Activated CD4-positive, alpha-beta memory T cell treated with anti-CD3 and anti-CD28 coated beads, Interleukin-2, amount 10 ng/mL, durations not matched to agents 7 days and 5 days (primary cell): ENCODE measurements at places on chromosomes 4 and X. TPM values are rescaled to one million over a fixed set of nuclear protein-coding genes. Genes with fewer than 3 reads are reported as not detected.

OPN1LW gene
- total RNA-seq, result not detected

IL1RAPL2 gene
- total RNA-seq, result not detected

CD40LG gene
- total RNA-seq, result 139 TPM

HSFX1 gene
- total RNA-seq, result 1.1 TPM

FAAH2 gene
- 5.4 TPM for total RNA-seq

DNA sequence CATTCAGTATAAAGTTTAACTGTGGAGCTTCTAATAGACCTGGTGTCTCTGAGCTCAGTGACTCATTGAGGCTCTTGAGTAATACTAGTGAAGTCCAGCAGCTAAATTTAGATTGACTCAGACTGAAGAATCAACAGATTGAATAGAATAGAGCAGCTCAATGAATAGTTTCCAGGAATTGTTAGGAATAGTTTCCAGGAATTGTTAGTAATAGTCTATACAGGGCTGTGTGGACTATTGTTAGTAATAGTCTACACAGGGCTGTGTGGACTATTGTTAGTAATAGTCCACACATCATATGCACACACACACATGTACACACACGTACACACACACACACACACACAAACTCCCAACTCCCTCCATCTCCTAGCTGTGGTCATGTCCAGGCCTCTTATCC lies 3.0 kb downstream of the GIMD1 start:
- no peak for DNase-seq

DNA sequence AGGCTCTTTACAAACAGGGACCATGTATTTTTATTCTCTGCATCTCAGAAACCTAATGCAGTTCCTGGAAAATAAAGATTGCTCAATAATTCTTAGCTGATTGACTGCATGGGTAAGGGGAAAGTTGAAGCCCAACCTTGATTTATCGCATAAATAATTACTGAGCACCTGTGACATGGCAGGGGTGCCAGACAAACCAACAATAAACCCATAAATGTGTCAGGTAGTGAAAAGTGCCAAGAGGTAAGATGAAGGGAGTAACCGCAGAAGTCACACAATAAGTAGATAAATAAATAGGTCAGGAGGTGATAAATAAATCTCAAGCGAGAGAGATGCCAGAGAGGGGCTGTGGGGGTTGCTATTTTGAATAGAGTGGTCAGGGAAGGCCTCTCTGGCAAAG lies 20.1 kb upstream of the AP1S2 start:
- no peak for DNase-seq

DNA sequence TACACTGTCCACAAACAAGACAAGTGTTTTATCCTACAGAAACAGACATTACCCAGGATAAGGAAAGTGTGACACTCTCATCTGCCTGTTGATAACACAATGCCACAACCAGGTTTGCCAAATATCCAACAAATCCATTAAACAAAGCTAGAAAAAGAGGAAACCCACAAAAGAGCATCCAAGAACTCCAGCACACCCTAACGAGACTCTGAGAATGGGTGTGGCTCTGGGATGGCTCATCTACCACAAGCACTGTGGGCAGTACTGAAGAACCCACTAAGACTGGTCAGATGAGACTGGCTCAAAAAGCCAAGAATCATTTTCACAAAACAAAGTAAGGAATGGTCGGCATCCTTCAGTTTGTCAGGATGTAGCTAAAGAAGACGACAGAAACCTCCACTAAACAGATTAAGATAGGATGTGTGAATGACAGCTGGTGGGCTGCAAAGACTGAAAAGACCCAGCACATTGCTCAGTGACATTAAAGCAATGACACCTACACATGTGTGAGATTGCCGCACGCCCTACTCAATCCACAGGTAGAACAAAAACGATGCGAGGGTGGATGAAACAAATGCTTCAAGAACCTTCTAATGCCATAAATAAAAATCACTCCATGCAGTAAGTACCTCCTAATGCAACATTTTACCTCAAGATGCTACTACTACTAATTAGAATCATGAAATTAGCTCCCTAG lies 14.7 kb downstream of the ATP8A1 start:
- no peak for DNase-seq

DNA sequence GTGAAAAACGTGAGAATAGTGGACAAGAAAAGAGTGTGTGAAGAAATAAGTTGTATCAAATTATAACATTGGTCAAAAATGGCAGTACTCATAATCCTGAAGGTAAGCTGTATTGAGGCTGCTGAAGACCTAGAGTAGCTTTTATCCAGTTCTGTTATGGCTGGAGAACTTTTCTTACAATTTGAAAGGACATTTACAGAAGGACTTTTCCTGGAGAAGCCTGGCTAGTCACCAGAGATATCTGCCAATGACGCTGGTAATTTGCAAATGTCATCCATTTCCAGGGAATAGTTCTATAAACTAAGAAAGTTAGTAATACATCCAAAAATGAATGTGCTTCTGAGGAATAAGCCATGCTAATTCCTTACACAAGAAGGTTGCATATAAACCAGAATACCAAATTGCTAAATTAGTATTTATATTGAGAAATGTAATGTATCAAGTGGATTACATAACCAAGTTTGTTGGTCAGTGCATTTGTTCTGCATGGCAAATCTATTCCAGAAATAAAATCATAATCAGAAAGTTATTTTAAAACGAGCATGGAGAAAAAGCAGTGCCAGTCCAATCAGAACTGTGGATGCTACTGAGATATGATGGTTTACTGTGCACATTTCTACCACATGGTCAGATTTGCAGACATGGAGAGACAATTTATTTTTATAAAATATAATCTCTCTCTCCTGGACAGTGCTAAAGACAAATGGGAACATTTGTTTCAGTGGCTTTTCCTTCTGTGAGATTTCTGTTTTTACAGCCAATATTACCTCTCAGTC lies 743.7 kb upstream of the HS3ST1 start:
- no peak for DNase-seq

DNA sequence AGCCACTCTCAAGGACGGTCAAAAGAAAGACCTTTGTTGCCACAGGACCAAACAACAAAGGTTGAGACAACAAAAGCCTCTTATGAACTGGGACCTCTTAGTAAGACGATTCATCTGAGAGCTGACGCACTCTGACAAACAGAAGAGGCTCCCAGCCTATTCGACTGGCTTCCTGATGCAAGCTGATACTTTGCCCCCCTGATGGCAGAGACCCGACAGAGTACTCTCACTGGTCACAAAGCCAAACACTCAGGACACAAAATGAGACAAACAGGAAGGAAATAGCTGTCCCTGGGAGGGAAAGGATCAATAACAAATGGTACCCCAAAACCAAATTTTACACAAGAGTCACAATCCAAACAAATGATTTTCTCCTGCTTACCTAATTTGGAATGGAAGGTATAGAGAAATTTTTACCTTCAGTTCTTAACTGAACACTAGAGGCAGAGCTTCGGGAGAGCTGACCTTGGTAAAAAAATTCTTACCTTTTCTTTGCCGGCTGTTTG lies 75.2 kb upstream of the PLAC8 start:
- no peak for DNase-seq

DNA sequence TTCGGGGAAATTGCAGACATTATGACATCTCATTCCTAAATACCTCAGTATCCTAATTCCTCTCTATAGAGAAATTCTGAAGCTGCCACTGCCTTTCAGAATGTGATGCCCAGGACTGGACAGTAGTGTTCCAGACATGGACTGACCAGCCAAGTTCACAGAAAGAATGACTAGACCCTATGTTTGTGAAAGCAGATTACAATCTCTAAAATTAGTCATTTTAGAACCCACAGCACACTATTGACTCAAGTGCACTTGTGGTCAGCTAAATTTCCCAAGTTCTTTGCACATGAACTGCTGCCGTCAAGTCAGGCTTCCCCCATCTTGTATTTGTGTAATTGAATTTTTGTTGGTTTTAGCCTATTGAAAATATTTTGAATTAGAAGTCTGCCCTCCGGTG lies 81.0 kb upstream of the ESX1 start:
- no peak for DNase-seq

DNA sequence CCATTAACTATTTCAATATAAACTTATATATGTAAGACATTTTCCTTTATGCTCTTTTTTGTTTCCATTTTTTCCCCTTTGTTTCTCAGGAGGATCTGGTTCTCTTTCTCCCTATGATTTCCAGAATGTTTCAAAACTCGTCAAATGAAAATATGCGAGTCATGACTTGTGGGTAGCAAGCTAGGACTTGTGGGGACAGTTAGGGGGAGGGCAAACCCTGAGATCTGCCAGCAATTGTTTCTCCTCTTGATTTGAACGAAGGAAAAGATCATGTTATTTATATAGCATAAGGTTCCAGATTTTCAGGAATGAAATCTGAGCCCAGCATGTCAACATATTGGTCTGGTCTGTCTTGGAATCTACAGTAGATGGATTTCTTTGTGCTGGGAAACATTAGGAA lies 28.9 kb upstream of the GPC4 start:
- DNase-seq, result no peak

GRCh38 chr4:86965019-86965976 lies 30.5 kb downstream of the AFF1 start:
- DNase-seq, result no peak

- DNase-seq, result no peak
Observed at GRCh38 chr4:158250321-158250720, 40.0 kb downstream of the TMEM144 start.

- DNase-seq, result no peak
Observed at GRCh38 chr4:40121515-40121914, 64.9 kb downstream of the N4BP2 start.

DNA sequence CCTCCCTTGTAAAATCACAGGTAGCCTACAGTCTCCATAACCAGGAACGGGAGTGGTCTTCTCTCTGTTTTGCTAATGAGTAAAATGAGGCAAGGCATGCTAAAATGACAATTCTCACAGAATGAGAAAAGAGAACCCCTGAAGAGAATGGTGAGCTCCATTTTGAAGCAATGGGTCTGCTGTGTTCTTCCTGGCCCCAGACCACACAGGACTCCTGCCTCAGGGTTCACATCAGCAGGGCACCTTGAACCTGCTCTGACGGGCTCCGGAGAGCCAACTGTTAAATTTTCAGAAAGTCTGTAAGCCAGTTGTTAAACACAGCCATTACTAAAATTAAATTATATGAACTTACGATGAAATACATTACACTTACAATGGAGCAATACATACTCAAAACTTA lies 32.1 kb upstream of the RBM47 start:
- no peak for DNase-seq

GRCh38 chrX:13469963-13470684 lies 99.3 kb upstream of the EGFL6 start:
- DNase-seq, result no peak

GRCh38 chrX:69085151-69085550 lies 80.1 kb downstream of the PJA1 start:
- no peak for DNase-seq

DNA sequence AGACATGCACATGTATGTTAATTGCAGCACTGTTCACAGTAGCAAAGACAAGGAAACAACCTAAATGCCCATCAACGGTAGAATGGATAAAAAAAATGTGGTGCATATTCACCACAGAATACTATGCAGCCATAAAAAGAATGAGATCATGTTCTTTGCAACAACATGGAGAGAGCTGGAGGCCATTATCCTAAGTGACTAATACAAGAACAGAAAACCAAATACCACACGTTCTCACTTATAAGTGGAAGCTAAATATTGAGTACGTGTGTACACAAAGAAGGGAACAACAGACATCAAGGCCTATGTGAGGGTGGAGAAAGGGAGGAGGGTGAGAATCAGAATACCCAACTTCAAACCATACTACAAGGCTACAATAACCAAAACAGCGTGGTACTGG lies 17.4 kb upstream of the LNX1 start:
- DNase-seq, result no peak

DNA sequence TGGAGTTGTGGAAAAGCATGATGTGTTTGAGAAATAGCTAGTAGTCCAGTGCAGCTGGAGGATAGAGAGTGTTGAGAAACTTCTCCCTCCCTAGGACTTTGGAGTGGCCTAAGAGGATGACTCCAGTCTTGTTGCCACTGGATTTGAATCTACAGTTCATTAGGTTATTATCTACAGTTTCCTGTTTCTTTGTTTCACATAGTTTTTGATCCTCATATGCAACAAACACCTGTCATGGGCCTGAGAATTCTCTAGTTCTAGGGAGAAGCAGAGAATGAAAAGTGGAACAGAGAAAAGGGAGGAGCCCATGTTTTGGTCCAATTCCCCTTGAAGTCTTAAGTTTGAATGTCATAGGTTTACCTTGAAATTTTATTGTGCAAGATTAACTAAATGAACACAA lies 73.6 kb upstream of the TBC1D9 start:
- DNase-seq, result no peak

DNA sequence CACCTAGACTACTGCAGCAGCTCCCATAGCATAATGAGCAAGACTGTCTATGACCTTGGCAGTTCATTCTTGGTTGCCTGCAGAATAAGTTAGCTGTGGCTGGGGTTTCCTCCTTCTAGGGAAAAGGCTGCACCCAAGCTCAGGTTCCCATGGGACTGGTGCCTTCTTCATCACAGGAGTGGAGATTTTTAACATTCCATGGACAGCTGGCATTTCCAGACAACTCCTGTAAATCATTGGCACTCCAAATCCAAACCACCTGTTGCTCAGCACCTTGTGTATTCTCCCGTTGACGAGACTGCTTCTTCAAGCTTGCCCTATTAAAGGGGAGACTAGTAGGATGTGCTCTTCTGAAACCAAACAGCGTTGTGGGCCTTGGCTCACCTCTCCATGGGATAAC lies 7.8 kb upstream of the NUP54 start:
- no peak for DNase-seq

DNA sequence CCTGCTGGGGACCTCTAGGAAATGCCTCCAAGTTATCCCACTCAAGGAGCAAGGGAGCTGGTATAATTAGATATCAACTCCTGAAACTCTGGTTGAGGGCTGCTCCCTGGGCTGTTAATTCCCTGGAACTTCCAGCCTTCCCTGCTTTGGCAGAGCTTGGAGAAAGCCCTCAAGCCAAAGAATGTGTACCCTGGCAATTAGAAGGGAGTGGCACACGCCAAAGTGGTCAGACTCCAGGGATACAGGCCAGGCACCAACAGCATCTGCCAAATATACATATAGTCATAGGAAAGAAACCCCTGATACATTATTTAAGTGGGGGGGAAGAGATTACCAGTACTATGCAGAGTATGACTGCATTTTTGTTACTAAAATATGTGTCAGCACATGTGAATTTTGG lies 616.8 kb downstream of the BCOR start:
- DNase-seq, result no peak

GRCh38 chr4:54372951-54373350 lies 143.9 kb downstream of the PDGFRA start:
- DNase-seq, result no peak

DNA sequence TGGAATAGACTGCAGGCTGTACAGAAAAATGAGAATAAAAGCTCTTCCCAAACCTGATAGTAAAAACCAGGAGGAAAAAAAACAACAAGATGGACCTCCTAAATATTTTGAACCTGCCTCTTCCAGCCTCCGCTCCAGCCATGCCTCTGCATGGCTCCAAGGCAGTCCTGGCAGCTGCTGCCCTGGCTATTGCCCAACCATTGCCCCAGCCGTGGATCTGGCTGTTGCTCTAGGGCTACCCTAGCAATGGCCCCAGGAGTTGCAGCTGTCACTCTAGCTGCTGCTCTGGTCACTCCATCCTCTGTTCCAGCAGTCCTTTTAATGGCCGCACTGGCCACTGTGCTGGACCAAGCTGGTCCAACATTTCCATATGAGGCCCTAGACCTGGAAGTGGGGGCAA lies 1756.0 kb downstream of the C4orf33 start:
- no peak for DNase-seq

- no peak for DNase-seq
Observed at GRCh38 chr4:71253545-71253944, 85.3 kb upstream of the SLC4A4 start.

GRCh38 chrX:150771116-150771515 lies 77.9 kb downstream of the MTMR1 start:
- no peak for DNase-seq

- DNase-seq, result no peak
Observed at GRCh38 chr4:122968227-122968812, 45.9 kb upstream of the NUDT6 start.
